ENCODE measurements at places on chromosomes 1 and 21.
A peak's percentile ranks its signal among the peaks of the same experiment; 100 is the strongest.

GRCh38 chr1:170729225-170730002 lies 65.5 kb downstream of the PRRX1 start:
- DNase-seq = no peak

DNA sequence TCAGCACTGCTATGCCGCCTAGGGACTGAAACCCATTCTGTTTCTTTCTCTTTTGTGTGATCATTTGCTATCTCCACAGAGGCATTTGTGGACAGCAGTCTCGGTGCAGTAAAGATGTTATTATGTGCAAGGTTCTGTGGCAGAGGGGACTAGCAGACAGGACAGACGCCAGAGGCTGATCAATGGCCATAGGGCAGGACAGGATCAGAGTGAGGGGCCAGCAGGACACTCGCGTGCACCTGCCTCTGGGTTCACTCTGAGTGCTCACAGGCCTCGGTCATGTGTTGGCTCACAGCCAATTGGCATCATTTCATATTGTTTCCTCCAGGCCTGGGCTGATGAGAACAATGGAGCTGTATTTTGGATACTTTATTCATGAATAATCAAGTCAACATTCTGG lies 212.6 kb downstream of the TGFB2 start:
- peak; percentile 47 for DNase-seq

DNA sequence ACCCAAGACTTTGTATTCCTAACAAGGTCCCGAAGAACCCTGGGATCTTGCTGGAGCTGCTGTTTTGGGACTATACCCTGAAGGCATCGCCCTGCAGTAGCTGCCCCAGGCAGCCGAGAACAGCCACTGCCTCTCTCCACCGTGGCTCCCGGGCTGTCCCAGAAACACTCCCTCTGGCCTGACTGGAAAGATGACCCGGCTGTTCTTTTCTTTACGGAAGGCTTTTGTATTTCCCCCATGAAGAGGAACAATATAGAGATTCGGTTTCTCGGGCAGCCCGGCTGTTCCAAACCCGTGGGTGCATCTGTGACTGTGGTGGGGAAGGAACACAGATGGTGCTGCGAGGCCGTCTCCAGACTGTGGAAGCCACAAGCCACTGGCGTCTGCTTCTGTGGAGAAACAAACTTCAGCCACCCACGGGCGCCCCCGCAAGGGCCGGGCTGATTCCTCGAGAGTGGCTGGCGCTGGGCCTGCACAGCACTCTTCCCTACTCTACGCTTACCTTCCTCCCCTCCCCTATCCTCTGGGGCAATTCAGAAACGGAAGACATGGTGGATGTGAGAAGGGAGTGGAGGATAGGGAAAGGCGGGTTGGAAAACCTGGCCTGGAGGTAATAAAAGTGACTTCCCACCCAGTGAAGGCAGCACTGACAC lies 33.7 kb upstream of the VASH2 start:
- peak; percentile 72 for DNase-seq

DNA sequence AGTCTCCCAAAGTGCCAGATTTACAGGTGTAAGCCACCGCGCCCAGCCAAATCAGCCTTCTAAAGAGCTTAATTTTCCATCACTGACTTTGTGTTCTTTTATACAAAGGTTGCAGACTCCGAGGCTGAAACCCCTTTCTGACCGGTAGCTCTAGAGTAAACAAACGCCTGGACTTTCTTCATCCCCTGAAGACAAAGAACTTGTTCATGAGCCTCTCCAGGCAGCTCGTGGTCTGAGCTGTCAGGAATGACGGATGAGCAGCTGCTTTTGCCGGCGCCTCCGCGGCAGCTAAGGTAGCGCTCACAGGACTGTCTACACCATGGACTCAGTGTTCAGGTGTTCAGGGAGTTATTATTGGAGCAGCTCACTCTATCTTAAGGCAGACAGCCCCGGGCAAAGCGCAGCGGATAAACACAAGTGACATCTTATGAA lies 128.5 kb upstream of the ERRFI1 start:
- DNase-seq = no peak

DNA sequence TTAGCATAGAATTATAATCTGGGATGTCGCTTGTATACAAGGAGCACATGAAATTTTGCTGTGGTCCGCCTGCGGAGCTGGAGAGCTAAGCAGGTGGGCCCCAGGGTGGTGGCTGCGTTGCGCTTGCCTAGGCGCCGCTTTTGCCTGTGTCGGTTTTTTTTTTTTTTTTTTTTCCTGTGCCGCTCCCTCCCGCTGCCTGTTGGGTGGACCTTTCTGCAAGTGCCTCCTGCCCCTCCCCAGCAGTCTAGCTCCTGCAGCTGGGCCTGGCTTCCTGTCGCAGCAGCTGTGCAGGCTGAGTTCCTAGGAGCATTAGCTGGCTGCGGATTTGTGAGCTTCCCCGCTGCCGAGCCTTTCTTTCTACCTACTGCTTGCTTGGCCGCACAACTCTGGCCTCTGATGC lies 20.6 kb downstream of the PYHIN1 start:
- DNase-seq = no peak

DNA sequence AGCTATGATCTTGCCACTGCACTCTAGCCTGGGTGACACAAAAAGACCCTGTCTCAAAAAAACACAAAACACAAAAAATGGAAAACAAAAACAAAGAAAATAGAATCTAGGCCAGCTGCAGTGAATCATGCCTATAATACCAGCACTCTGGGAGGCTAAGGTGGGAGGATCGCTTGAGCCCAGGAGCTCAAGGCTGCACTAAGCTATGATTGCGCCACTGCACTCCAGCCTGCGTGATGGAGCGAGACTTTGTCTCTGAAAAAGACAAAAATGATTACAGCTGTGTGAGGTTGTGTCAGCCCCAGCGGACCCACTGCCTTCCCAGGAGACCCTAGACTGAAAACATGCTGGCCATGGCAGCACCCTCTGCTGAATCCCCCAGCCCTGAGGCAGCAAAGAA lies 80.2 kb upstream of the ZBTB40 start:
- DNase-seq = no peak

GRCh38 chr1:195185321-195185720 lies 1422.9 kb downstream of the KCNT2 start:
- DNase-seq = no peak

- no peak for DNase-seq
Measured at GRCh38 chr1:10104834-10105233, 72.1 kb downstream of the UBE4B start.

DNA sequence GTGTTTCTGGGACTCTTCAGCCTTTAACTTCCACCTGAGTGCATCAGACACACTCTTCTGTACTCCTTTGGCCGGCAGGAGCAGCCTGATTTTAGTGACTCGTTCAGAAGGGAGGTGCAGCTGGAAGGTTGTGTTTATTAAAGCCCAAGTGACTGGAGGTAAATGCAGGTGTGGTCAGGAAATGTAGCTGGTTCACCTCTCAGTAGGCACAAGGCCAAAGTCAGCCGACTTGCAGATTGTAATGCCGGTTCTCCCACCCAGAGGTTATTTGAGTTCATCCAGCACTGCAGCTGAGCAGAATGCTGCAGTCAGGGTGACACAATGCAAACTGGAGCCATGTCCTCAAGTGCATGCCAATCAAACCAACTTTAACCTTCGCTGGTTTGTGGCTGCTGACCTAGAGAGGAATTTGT lies 91.5 kb downstream of the SPATA46 start:
- DNase-seq = no peak

GRCh38 chr21:45384656-45385548 lies 20.1 kb upstream of the COL18A1 start:
- DNase-seq = peak; percentile 17

GRCh38 chr1:111538343-111539025 lies 35.1 kb upstream of the ADORA3 start:
- no peak for DNase-seq

DNA sequence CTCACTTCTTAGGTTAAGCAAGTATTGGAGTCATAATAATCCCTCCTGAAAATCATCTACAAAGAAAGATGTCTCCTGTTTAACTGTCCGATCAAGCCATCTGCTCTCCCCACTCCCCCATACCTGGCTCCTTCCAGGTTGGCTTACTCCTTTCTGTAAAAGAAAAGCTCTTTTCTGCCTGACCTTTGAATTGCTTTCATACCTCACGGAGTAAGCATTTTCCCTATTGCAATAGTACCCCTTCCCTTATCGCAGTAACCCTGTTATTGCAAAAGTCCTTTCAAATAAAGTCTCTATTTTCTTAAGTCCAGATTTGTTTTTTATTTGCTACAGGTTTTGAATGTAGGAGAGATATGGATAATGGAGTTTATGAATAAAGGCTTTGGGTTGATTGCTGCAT lies 150.4 kb downstream of the GRIK1 start:
- no peak for DNase-seq

- DNase-seq = no peak
Measured at GRCh38 chr1:246695136-246695535, 29.1 kb upstream of the SCCPDH start.

DNA sequence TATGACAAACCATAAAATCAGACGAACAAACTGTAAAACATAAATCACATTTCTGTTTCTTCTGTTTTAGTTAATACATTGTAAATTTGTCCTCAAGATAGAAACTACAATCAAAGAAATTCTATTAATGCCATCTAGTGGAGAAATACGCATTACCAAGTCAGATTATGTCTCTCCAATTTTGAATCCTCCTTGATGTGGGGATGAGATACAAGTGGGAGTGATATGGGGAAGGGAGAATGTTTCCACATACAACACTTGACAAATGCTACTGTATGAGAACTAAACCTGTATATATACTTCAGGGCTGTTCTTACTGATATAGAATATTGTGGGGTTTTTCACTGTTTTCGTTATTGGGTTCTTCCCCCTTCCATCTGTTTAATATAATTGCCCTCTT lies 2.6 kb downstream of the HFM1 start:
- no peak for DNase-seq

- DNase-seq = no peak
Measured at GRCh38 chr1:229209816-229210215, 61.1 kb upstream of the RAB4A start.

GRCh38 chr1:11923827-11924113 lies 2.5 kb downstream of the KIAA2013 start:
- DNase-seq = no peak

DNA sequence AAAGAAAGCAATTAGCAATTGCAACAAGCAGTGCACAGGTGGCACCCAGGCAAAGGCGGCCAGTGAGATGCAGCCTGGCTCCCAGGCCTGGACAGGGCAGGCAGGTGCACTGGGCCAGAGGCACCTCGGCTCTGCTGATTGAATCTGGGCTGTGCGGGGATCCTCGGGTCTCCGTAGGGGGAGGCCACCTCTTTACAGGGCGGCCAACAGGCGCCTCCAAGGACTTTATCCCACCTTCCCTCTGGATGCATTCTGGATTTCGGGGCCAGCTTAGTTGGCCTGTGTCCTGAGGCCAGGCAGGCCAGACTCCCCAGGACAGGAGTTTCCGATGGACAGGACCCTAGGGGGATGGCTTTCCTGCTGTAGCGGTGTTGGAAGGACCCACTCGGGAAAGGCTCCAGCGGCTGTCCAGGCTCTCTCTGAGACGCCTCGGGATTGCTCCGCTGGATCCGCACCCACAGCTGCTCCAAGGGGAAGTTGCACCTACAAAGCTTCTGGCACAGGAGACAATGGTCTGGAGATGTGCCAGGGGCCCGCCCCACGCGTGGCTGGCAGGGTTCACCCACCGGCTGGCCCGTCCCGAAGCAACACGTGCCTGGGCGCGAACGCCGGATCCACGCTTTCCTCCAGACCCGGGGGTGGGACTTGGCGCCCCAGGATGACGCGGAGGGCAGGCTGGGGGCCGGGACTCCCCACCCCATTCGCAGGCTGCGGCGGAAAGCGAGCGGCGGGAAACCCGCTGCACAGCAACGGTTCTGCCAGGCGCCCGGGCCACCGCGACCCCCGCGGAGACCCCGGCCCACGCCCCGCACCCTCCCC lies 810 bp downstream of the SLC19A1 start:
- DNase-seq = peak; percentile 80

- DNase-seq = no peak
Measured at GRCh38 chr1:166127003-166127402, 39.8 kb downstream of the FAM78B start.

GRCh38 chr1:154328318-154329151 lies 3.2 kb downstream of the ATP8B2 start:
- DNase-seq = peak; percentile 86

DNA sequence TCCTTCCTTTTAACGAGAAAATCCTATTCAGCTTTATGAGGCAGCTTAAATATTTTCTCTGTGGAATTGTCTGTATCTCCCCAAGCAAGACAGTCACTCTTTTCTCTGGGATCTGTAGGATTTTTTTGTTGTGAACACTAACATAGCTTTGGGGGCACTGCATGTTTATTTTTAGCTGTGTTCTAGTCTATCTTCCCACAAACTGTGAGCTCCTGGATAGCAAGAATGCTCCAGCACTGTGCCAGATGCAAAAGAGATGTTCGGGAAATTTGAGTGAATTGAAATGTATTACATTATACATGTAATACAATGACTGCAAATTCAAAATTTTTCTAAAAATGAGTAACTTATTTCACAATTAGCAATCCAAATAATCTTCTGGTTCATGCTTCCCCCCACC lies 282.2 kb downstream of the PLPP3 start:
- no peak for DNase-seq

DNA sequence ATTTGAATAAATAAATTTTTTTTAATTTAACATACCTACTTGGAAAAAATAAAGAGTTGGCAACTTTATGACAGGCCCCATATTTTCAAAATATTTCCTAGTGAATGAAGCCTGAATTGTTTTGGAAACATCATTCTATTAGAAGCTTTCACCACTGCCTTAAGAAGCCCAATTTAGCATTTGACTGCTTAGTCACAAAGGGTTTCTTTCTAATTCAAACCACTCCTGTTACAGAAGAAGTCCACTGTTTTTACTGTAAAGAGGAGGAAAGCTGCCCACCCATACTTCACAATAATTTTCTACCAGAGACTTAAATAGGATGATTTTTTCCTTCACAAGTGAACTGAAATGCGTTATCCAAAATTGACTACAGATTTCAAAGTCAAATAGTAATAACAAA lies 534.6 kb upstream of the PTBP2 start:
- DNase-seq = no peak

- DNase-seq = no peak
Measured at GRCh38 chr1:225934711-225935110, 6.3 kb downstream of the LEFTY2 start.

DNA sequence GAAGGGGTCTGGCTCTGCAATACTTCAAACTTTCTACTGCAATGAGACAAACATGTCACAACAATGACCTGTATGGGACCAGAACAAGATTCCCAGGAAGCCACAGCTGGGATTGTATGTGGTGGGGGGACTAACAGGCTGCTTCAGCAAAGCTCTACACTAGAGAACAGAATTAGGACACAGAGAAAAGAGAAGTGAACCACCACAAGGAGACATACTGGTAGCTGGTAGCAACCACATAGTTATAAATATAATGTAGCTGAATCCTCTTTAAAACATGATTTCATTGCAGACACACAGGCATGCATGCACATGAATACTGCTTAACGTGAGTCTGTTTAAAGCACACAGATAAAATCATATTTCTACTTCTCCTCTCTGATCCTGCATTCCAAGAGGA lies 3.5 kb upstream of the ILDR2 start:
- no peak for DNase-seq

- no peak for DNase-seq
Measured at GRCh38 chr1:214031267-214031650, 43.5 kb downstream of the PROX1 start.

GRCh38 chr1:207691841-207692240 lies 46.9 kb downstream of the CR1L start:
- DNase-seq = no peak

All from heart left ventricle (tissue), 16 donors.